ENCODE measurements at places on chromosomes 16 and 17.
A peak's percentile ranks its signal among the peaks of the same experiment; 100 is the strongest.

- DNase-seq, result no peak
Measured at GRCh38 chr16:60166-60565, 6.5 kb downstream of the SNRNP25 start.

- no peak for DNase-seq
Measured at GRCh38 chr16:50183316-50183715, 30.2 kb downstream of the TENT4B start.

DNA sequence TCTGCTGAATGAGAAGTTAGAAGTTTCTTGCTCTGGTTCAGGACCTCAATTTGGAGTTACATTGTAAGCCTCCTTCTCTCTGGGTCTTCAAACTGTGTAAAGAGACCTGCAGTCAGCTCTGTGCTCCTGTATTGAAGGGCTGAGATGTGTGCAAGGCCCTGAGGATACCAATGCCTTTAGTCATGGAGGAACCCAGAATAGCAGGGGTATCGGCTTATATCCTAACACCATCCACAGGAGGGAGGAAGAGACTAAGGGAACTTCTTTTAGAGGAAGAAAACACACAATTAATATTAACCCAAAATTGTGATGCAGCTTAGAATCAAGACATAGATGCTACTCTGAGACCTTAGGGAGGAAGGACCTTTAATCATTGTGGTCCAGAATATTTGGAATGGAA lies 36.5 kb downstream of the GLP2R start:
- DNase-seq, result no peak

DNA sequence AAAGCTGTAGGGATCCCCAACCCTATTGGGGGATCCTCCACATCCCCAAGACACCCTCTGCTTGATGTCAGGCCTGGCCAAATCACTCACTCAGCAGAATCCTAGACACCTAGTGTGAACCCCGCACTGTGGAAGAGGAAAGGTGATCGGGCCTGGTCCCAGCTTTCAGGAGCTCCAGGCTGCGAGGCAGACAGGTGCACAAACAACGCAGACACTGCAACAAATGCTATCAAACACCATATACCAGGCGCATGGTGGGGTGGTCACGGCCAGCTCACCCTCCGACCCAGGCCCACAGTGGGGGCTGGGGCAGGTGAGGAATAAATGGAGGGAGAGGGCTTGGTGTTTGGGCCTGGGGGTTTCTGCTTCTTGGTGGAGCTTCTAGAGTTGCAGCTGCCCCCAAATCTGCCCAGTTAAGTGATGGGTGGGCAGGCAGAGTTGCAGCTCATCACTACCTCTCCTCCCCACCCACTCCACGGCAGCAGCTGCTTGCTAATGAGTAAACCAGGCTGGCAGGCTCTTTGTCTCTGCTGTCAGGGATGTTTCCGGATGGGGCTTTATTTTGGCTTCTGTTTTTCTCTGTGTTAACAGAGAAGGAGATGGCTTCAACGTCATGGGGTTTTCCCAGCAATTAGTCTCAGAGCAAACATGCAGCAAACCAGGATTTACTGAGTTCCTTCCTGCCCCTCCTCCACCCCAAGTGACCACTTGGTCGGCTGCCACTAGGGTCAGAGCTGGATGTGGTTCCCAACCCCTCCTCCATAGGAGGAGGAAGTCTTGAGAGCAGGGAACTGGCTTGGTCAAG lies 46.6 kb downstream of the PECAM1 start:
- DNase-seq, result peak; percentile 97
